ENCODE measurements at places on chromosomes 1 and 21.

GRCh38 chr1:46036894-46037839, 95.3 kb downstream of the PIK3R3 start:
- DNase-seq, result peak; percentile 90

DNA sequence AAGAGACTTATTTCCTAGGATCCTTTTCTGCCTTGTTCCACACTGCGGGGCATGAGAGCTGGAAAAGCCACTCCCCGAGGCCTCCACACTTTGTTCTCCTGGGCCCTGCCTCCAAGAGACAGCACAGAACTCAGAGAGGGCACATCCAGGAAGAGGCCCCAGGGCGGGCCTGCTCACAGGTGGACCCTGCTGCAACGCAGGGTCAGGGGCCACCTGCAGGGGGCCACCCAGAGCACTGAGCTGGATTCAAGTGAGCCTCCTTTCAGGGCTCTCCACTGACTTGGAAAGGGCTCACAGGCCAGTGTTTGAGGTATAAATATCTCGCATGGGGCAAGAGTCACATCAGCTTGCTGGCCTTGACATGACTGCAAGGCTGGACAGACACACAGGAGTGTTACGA, 4.8 kb downstream of the RGS16 start:
- DNase-seq, result no peak

GRCh38 chr1:41846625-41847405, 71.9 kb downstream of the HIVEP3 start:
- DNase-seq, result no peak

DNA sequence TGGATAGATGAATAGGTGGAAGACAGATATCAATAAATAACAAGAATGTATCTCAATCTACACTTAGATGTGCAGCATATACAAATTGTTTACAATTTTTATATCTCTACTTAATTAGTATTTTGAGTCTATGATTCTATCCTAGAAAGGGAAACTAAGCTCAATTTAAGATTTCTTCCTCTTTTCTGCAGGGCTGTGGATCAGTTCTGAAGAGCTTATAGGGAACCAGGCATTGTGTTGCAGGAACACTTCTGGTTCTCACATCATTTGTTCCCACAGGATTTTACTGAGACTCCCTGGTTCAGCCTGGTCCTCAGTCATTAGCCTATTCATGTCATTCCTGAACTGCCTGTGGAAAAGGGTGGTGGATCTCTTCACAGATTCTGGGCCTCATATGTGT, 105.8 kb downstream of the TNFSF18 start:
- DNase-seq, result no peak

DNA sequence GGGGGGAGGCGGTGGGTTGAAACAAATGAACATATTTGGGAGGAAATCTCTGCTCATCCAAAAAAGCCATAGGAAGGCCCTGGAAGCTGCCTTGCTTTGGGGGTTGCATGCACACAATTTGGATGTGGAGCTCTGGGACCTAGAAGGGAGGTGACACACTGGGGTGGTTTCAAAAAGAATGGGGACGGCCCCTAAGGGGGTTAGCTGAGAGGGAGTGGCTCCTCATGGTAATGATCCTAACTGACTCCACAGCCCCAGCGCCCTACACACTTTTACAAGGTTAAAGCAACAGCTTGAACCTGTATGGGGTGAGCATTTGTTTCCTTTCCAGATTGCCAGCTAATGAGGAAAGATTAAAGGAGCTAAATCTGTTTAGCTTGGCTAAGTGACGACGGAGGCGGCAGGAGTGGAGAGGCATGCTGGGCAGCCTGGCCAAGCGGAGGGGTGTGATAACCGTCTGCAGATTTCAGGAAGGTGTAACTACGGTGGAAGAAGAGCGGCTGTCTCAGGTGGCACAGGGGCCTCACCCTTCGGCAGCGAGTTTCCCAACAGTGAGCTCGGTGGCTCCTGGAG, 107.3 kb downstream of the RNF220 start:
- no peak for DNase-seq

DNA sequence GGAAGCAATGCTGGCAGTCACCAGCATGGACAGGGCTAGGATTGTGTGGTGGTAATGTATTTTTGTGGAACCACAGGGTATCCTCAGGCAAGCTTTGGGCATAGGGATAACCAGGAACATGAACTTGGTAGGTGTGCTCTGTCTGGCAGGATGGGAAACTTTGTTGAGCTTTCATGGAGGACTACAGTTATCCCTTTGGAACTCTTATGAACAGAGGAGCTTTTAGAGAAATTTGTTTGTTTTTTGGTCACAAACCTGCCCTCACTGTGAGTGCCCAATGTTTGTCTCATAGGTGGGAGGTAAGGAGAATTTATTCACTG, 54.4 kb downstream of the MACF1 start:
- DNase-seq, result no peak

DNA sequence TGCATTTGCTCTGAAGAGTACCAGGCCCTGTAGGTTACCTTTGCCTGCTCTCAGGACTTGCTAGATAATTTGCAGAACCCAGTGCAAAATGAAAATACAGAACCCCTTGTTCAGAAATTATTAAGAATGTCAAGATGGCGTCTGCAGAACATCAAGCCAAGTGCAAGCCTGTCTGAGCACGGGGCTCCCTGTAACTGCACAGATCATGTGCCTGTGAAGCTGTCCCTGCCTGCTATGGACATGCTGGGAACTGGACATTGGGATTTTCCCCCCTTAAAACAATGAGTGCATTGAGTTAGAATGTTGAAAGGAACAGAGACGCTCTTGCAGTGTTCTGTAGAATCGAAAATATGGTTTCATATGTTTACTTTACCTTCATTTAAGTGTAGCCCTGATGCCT, 2.9 kb downstream of the CLDN14 start:
- DNase-seq, result no peak

GRCh38 chr1:16249596-16250241, 12.7 kb upstream of the CPLANE2 start:
- DNase-seq, result peak; percentile 18

- no peak for DNase-seq
Measured at GRCh38 chr1:2428490-2428889, 16.1 kb upstream of the PEX10 start.

Data from KBM-7 (cell line).